ENCODE measurements at places on chromosomes 3 and 15.

DNA sequence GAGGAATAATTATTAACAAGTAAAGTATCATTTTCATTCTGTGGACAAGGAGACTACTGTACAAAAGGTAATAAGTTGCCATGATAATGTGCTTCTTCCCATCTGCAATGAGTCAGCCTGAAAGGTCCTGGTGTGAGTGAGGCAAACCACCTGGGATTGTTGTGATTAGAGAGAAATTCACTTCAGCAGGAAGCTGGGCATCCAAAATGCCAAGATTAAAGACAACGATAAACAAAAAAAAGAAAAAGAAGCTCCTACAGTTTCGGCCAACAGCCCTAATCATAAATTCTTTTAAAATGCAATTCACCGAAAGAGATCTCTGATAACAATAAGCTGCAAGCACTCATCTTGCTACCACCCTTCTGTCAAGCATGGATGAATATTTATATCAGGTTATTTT, 507.8 kb downstream of the TUSC7 start:
- no peak for ATAC-seq

DNA sequence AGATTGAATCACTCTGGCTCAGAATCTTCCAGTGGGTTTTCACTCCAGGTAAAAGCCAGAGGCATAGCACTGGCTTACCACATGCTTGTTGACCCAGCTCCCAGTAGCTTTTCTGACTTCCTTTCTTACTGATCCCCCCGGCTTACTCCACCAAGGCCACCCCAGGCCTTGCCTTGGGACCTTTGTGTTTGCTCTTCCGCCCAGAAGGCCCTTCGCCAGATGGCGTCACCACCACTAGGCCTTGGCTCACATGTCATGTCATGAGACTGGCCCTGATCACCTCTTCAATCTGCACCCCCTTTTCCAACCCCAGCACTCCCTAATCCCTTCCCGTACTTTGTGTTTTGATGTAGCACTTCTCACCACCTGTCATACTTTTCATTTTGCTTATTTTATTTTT, 98.5 kb upstream of the UMPS start:
- no peak for ATAC-seq

GRCh38 chr3:22594990-22595389, 608.1 kb upstream of the UBE2E2 start:
- no peak for ATAC-seq

GRCh38 chr3:111246967-111247760, 175.5 kb downstream of the NECTIN3 start:
- ATAC-seq, result no peak

DNA sequence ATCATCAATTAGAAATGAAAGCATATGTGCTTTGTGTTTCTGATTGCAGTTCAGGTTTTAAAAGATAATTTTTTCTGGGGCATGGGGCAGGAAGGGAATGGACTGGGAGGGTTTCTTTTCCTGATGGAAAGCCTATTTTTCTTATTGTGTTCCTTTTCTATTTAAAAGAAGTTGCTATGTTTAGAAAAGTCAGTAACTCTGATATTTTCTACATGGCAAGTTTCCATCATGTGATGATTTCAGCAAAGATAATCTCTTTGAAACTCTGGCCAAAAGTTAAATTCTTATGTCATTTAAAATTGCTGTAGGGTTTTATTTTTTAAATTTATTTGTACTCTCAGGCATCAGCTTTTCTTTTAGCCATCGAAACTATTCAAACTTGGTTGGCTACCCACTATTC, 601.2 kb downstream of the FOXP1 start:
- peak; percentile 11 for ATAC-seq

GRCh38 chr15:40157778-40158447, 3.0 kb upstream of the BUB1B start:
- no peak for ATAC-seq

DNA sequence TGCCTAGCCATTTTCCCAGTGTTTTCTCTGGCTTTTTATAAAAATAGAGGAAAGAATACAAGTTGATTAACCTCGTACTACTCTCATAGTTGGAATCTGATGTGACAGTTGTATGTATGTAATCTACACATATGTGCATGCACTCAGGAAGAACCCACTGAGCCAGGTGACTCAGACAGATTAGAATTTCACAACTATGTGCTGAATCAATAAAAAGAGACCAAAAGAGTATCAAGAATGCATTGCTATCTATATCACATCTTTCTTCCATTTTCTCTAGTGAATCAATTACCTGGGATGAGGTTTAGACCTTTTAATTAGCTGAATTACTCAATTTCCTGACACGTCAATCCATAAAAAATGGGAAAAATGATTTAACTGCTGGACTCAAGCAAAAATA, 319.3 kb upstream of the ATP10A start:
- ATAC-seq, result no peak

GRCh38 chr3:195762611-195763010, 41.8 kb downstream of the MUC20 start:
- no peak for ATAC-seq

DNA sequence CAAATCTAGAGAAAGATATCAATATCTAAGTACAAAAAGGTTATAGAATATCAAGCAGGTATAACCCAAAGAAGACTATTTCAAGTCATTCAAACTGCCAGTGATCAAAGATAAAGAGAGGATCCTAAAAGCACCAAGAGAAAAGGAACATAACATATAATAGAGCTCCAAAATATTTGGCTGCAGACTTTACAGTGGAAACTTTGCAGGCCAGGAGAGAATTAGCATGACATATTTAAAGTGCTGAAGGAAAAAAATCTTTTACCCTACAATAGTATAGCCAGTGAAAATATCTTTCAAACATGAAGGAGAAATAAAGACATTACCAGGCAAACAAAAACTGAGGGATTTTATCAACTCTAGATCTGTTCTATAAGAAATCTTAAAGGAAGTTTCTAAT, 254.3 kb upstream of the ARHGEF26 start:
- ATAC-seq, result no peak

- no peak for ATAC-seq
Measured at GRCh38 chr3:15382405-15382923, 44.9 kb downstream of the METTL6 start.

DNA sequence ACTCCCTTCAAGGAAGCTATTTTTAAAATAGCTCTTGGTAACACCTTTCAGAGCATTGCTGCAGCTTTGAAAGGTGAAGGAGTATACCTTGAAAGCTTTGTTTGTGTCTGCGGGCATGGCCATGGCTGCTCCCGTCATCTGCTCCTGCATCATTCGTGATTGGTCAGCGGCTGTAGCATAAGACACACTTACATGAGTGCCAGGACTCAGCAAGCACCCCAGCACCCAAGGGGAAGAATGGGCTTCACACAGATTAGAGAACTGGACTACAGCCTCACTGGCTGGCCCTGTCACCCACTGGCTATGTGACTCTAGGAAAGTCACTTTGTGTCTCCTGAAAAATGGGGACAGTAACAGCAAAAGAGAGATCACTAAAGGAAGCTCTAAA, 17.0 kb downstream of the EMC3 start:
- ATAC-seq, result no peak

DNA sequence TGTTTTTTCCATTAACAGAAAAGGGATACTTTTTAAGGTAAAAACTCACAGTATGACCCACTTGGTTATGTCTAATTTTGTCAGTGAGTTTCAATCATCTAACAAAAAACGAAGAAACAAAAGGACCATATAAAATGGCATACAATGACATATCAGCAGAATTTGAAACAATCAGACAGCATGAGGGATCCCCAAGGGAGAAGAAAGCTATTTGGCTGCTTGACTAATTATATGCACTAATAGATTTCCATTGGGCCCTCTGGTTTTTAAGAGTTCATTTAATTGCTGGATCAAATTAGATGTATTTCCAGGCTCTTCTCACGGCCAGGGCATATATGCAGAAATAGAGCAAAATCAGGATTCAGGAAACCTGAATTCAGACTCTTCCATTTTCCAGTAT, 376.4 kb upstream of the GBE1 start:
- no peak for ATAC-seq

- no peak for ATAC-seq
Measured at GRCh38 chr3:178772746-178773145, 236.5 kb downstream of the KCNMB2 start.

DNA sequence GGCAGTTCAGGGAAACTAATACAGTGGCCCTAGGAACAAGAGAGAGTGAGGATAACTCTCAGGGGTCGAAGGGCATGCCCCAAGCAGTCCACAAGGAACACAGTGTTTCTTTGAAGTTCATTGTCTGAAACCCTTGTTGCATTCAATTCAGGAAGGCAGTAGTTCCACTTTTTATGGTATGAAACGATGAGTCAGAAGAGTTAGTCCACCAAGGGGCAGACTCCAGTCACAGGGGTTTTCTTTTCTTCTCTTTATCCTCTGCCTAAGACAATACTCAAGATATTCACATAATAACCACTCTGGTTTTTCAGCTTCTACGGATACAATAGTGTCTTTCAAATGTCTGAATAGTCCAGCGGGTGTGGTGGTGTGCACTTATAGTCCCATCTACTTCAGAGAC, 23.7 kb upstream of the TICRR start:
- no peak for ATAC-seq

GRCh38 chr3:163753033-163753432, 1325.3 kb downstream of the SI start:
- ATAC-seq, result no peak

- ATAC-seq, result no peak
Measured at GRCh38 chr3:4982773-4983738, 3.8 kb downstream of the BHLHE40 start.

DNA sequence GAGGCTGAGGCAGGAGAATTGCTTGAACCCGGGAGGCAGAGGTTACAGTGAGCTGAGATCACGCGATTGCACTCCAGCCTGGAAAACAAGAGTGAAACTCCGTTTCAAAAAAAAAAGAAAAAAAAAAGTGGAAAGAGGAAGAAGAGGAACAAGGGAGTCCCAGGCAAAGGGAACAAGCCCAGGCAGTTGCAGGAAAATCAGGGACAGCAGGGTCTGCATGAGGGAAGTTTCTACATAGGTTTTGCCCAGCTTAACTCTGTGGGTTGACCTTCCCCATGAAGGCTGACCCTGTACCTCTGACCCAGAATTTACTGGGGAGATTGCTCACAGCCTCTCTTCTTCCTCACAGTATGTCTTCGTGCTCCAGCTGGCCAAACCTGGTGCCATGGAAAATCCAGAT, 12.3 kb downstream of the RBP1 start:
- ATAC-seq, result no peak
